ENCODE measurements at places on chromosomes 1 and 21.

DNA sequence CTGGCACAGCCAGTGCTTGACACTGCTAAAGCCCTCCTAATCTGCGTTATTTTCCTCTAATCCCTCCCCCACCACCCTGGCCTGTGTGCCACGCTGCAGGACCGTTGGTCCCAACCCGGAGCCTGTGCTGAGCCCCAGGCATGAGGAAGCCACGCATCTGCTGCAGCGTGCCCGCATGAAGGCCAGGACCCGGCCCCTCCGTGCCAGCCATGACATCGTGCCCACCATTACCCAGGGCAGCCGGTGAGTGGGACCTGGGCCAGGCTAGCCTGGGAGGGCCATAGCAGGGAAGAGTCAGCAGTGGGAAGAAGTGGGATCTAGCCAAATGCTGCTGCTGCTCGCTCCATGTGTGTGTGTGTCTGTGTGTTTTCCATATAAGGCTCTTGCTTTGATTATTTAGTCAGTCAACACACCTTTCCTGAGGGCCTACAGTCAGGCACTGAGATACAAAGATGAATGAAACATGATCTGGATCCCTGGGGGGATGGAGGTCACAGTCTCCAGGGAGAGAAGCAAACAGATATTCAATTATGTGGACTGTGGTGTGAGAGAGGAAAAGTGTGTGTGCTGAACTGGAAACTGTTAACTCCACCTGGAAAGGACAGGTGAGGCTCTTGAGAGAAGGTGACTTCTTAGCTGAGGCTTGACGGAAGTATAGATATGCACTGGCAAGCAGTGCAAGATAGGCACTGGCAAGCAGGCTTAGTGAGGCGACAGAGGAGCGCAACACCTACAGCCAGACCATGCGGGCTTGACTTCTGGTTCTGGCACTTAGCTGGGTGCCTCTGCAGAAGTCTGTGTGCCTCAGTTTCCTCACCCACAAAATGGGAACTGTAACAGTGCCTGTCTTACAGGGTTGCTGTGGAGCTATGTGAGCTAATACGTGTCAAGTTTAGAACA lies 15.9 kb downstream of the KIAA1614 start:
- DNase-seq, result no peak

DNA sequence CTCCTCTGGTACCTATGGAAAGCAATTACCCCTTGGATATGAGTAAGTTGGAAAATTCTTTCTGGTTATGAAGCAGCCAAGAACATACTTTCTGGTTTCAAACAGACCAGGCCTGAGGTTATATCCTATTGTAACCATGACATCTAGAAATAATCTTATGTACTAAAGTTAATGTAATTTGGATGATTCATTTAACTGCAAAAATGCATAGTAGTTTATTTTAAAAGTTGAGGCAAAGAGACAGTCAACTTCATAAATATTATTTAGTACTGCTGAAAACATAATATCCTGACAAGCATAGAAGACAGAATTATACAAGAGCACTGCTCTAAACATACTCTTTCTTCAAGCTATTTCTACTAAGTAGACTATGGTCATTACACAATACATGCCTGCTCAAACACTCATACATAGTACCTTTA lies 25.5 kb downstream of the ODF2L start:
- DNase-seq, result no peak

- no peak for DNase-seq
Measured at GRCh38 chr1:54292002-54292911, 92.3 kb downstream of the MRPL37 start.

DNA sequence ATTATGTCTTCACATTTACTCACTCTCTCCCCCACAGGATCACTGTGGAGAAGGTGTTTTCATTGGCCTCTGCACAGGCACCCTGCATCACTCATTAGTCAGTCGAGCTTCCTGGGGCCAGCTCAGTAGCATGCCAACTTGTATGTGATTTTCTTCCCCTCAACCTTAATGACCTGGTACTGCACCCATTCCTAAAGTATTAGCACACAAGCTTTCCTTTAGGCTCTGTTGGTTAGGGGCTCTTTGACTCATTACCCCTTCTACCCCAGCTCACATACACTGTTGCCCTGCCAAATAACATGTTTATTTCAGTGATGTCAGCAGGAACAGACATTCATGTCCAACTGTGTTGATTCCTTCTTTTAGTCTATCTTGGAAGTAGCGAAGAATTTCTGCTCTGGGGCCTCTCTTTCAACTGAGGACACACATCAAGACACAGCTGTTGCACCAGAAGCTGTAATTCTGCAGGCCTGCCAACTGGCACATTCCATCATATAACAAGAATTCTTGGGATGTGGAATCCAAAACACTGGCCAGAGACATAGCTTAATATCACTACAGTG lies 603.5 kb upstream of the ADAMTS5 start:
- DNase-seq, result no peak

DNA sequence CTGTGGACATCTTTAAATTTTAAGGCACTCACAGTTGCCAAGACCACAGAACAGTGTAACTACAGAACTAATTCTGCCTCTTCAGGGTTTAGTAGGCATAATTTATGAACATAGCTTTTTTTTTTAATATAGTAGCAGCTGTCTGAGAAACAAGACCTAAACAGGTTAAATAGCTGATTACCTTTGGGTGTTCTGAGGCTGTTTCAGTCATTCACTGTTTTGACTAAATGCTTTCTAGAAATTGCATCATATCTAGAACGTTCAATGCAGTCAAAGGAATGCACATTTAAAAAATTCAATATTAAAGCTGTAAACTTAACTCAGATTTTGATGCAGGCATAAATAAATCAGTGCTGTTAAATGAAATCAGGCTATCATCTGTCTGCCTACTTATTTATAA lies 101.6 kb downstream of the BRINP3 start:
- DNase-seq, result no peak

GRCh38 chr1:36729289-36729688 lies 246.6 kb upstream of the CSF3R start:
- DNase-seq, result no peak

DNA sequence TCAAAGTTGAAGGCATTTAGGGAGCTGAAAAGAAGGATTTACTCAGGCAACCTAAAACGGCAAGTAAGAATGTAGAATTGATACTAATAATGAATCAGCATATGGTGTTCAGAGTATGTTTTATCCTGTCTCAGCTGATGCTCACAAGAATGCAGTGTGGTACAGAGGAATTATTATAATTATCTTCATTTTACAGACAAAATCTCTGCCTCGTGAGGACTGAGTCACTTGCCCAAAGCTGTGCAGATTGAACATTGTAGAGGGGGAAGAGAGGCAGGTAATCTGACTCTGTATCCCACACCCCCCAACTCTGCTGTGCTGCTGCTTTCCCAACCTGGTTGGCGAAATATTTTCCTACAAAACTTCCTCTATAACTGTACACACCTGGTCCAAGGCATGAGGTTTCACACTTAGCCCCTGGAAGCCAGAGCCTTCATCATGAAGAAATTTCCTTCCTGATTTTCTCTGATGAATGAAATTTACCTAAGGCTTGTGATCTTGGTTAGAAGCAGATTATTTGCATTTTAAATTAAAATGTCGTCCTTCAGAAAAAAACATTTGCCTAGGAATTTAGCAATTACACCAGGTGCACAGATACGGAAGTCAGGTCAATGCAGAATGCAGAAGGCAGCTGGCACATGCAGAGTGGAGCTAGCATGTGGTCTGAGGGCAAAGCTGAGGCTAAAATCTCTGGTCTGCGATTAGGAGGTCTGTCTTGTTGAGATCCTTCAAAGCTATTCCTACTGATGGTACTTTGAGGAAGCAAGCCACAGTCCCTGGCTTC lies 52.8 kb downstream of the DPT start:
- DNase-seq, result no peak

GRCh38 chr1:26996024-26996423 lies 2.5 kb downstream of the TRNP1 start:
- no peak for DNase-seq

- no peak for DNase-seq
Measured at GRCh38 chr1:8815582-8816151, 1.8 kb downstream of the RERE start.

Measured in NCI-H1930 (cell line).